ENCODE measurements at places on chromosomes 2 and 18.
A peak's percentile ranks its signal among the peaks of the same experiment; 100 is the strongest.

- DNase-seq: no peak
Measured at GRCh38 chr2:239895669-239896068, 129.5 kb downstream of the NDUFA10 start.

GRCh38 chr2:129354631-129355030 lies 624.8 kb upstream of the RAB6C start:
- DNase-seq: no peak

GRCh38 chr2:55006306-55006705 lies 43.9 kb downstream of the RTN4 start:
- DNase-seq: no peak

GRCh38 chr18:12030670-12031069 lies 49.4 kb downstream of the IMPA2 start:
- DNase-seq: no peak

DNA sequence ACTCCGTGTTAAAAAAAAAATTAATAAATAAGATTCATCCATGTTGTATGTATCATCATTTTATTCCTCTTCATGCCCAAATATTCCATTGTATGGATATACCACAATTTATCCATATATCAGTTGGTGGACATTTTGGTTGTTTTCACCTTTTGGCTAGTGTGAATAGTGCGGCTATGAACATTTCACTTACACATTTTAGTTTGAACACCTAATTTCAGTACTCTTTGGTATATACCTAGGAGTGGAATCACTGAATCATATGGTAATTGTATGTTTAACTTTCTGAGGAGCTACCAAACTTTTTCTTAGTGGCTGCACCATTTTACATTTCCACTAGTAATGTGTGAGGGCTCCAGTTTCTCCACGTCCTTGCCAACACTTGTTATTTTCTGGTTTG lies 20.0 kb downstream of the CDCA7 start:
- no peak for DNase-seq

- DNase-seq: peak; percentile 29
Measured at GRCh38 chr2:144523596-144524117, 3.7 kb upstream of the ZEB2 start.

DNA sequence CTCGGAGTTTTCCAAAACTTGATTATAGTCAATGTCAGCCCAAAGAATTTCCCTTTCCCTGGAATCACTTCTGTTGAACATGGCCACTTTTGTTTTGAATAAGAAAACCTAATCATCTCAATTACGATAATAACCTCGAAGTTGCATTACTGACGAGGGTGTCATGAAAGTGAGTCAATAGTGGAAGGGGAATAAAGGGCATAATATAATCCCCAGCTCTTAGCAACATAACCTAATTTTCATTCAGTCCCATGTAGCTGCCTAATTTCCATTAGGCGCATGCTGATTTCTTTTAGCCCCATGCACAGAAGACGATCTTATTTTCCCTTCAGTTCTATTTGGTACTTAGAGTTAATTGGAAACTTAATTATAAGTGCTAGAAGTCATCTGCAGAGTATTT lies 51.1 kb upstream of the RAPH1 start:
- no peak for DNase-seq

DNA sequence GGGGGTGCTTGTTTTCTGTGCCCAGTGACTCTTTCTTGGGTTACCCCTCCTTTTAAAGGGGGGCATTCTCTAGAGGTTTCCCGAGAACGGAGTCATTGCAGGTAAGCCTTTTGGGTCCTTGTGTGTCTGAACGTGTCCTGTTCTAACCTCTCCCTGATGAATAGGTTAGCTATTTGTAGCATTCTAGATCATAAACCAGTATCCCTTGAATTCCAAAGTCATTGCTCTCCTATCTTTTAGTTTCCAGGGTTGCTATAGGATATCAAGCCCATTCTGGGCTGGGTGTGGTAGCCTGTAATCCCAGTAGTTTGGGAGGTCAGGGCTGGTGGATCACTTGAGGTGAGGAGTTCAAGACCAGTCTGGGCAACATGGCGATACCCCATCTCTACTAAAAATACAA lies 65.9 kb upstream of the YWHAQ start:
- DNase-seq: no peak

- DNase-seq: no peak
Measured at GRCh38 chr2:56287974-56288373, 104.2 kb downstream of the CCDC85A start.

- no peak for DNase-seq
Measured at GRCh38 chr2:212549463-212549862, 10.9 kb upstream of the ERBB4 start.

- no peak for DNase-seq
Measured at GRCh38 chr2:85802354-85803103, 48.7 kb downstream of the ATOH8 start.

- no peak for DNase-seq
Measured at GRCh38 chr2:64422466-64422865, 31.5 kb upstream of the LGALSL start.

DNA sequence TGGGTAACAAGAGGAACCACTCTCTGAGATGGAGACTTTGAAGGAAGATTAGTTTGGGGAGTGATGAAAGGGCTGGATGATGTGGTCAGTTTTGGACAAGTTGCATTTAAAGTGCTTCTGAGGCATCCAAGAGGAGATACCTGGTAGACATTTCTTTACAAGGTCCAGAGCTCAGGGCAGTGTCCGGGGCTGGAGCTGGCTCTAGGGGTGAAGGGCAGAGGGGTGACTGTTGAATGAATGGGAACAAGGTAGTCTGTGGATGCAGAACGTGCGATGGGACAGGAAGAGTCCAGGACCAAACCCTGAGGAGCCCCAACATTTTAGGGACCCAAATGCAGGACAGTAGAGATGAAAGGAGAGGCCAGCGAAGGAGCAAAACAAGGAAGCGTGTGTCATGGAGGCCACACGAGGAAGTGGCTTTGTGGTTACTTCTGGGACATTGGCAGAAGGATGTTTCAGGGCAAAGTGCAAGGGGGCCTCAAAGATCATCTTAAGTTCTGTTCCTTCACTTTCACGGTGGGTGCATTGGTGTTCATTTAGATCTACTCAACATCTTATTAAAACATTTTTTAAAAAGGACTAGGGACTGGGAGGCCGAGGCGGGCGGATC lies 13.6 kb upstream of the GPR35 start:
- no peak for DNase-seq

- DNase-seq: no peak
Measured at GRCh38 chr18:2482706-2483475, 88.4 kb downstream of the METTL4 start.

DNA sequence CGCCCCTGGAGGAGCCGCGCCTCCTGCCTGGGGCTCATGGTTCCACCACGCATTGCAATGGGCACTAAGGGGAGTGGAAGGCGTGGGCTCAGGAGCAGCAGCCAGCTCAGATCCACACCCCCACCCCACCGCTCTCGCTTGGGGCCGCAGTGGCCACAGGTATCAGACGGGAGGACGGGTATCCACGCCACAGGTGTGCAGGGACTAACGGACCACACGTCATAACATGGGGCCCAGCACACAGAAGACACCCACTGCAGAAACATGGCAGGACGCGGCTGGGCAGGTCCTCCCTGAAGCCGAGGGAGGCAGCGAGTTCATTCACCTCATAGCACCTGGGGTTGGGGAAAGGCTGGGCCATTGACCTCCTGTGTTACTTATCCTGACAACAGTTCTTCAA lies 13.0 kb downstream of the HDAC4 start:
- DNase-seq: no peak

- no peak for DNase-seq
Measured at GRCh38 chr2:55080204-55080738, 30.0 kb upstream of the RTN4 start.

GRCh38 chr2:156476850-156477206 lies 40.6 kb downstream of the GPD2 start:
- DNase-seq: peak; percentile 63

DNA sequence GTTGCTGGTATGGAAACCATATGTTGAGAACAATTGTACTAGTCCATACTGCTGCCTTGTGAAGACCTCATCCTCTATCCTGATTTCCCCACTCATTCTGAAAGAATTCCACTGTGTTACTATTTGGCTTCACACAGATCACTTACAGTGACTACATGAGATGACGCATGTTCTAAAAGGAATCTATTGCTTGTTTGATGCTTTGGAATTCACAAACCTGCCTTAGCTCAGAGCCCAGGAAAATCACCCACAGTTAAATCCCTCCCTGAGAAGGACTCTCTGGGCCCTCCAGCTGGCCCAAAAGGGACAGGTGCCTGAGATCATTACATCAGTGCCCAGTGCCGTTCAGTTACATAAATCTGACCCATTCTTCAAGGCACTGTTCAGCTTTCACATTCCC lies 45.3 kb downstream of the KLHL29 start:
- peak; percentile 73 for DNase-seq

DNA sequence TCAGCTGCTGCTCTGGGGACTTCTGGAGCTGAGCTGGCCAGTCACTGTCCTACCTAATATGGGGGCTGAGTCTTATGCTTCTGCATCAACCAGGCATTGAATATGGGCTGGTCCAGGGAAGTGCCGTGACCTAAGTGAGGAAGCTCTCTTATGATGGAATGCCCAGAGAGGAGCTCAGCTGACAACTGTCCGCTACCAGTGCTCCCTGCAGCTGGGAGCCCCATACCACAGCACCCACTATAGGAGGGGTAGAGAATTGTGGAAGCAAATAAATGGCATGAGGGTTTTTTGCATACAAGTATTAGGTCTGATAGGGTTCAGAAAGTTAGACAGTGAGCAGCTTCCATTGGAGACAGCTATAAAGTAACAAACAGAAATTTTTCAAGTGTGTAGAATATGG lies 4.5 kb downstream of the TIMM21 start:
- no peak for DNase-seq

All from brain microvascular endothelial cell (primary cell).